Dermis lymphatic vessel endothelial cell (primary cell): ENCODE measurements at places on chromosomes 2 and 18. TPM values are rescaled to one million over a fixed set of nuclear protein-coding genes. Genes with fewer than 3 reads are reported as not detected.

The CDCA7 gene
- total RNA-seq = 2.0 and 3.2 TPM in 2 replicates

The SULT6B1 gene
- total RNA-seq = not detected in 2 replicates

The ANKRD62 gene
- total RNA-seq = under 0.01 TPM in 1 of 2 replicates, not detected in the other

The DUSP11 gene
- total RNA-seq = 27.5 and 27.8 TPM in 2 replicates

The TBR1 gene
- under 0.01 and 0.09 TPM in 2 replicates for total RNA-seq

The CHST9 gene
- total RNA-seq = under 0.01 TPM in 1 of 2 replicates, not detected in the other

The LGALSL gene
- total RNA-seq = 3.2 and 4.2 TPM in 2 replicates

The RIT2 gene
- total RNA-seq = not detected in 2 replicates

The TMEM198 gene
- total RNA-seq = under 0.01 TPM in 1 of 2 replicates, not detected in the other

The NOL4 gene
- not detected in 2 replicates for total RNA-seq

The ARHGEF4 gene
- total RNA-seq = 0.09 and 0.98 TPM in 2 replicates

The AGXT gene
- not detected in 2 replicates for total RNA-seq

The CHPF gene
- total RNA-seq = 0.17 and 1.2 TPM in 2 replicates

The GAL3ST2 gene
- not detected in 2 replicates for total RNA-seq

The KCNF1 gene
- total RNA-seq = 3.4 and 7.3 TPM in 2 replicates

The GPR75 gene
- 0.76 and 1.1 TPM in 2 replicates for total RNA-seq
